ENCODE measurements at places on chromosomes 7 and 10.

- DNase-seq: no peak
These were observed 34.3 kb downstream of the ABCB1 start for GRCh38 chr7:87566311-87566900.

GRCh38 chr7:22628112-22628511, 98.9 kb upstream of the IL6 start:
- no peak for DNase-seq

DNA sequence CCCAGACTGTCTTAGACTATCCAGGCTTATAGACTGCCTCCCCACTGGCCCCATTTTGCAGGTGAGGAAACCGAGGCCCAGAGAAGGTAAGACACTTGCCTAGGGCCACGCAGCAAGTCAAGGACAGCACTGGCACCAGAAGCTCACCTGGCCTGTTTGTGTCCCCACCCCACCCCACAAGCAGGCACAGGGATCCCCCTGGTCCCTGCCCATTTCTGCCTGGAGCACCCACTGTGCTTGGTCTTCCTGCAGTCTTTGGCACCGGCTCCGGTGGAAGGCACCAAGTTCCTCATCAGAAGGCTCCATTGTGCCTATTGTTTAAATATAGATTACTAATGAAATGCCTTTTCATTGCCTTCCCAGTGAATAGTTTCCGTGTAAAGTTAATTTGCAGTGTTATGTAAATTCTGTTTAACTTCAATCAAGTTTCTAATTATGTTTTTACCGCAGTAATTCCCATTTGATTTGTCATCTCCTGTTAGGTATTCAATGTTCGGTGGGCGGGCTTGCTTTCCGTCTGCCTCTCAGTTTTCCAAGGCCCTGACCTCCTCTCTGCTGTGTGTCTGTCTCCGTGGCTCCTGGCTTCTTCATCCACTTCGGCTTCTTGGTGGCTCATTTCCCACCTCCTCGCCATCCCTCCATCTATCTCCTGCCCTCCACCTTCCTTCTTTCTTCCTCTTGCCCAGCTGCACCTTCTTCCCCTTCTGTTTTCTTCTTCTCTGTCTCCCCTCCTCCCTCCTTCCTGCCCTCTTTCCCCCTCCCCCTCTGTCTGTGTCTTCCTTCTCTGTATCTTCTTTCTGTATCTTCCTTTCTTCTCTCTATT, 75.8 kb downstream of the ZMIZ1 start:
- peak; percentile 50 for DNase-seq

- peak; percentile 94 for DNase-seq
These were observed 155.7 kb upstream of the FGFR2 start for GRCh38 chr10:121753726-121754476.

DNA sequence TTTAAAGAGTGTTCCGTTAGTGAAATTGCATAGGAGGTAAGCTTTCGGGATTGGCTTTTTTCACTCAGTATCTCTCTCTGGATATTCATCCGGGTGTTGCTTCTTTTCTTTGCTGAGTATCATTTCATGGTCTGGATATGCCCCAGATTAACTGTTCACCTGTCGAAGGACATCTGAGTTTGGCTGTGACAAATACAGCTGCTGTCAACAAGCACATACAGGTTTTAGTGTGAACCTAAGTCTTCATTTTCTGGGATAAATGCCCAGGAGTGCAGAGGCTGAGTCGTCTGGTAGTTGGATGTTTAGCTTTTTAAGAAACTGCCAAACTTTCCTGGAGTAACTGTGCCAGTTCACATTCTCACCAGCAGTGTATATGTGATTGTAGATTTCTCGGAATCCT, 5.6 kb downstream of the DOCK1 start:
- no peak for DNase-seq

DNA sequence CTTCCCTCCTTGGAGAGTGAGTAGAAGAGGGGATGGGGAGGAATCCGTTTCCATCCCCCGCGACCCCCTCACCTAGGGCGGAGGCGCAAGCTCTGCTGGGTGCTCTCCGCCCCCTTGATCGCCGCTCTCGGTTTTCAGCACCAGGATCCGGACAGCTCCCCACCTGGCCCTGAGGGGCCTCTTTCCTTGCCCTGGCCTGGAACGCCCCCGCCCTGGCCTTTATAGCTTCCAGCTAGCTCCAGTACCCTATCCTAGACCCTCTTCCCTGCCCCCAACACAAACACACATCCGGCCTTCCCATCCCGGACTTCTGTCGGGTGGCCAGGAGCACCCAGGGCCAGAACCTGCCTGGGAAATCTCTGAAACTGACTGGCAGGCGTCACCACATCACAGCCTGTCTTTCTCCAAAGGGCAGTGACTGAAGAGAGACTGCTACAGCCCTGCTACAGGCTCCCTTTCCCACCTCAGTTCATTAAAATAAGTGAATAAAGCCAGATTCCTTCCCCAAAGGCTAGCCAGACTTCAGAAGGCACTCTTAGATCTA, 72.3 kb upstream of the LEP start:
- no peak for DNase-seq

DNA sequence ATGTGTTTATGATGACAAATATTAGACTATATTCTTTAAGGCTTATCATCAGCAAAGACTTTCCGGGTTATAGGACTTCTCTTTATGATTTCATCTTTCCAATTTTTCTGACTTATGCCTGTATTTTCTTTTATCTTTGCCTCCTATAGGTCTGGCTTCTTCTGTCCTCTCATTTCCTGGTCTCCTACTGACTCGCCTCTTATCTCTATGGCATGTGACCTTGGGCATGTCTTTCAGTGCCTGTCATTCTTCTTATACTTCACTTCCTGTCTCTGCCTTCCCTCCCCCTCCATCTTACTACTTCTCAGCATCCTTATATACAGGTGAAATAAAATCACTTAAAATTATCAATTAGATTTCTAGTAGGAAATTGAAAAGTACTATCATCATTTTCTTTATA, 42.2 kb downstream of the PCDH15 start:
- DNase-seq: no peak

GRCh38 chr10:27716521-27716920, 29.1 kb downstream of the MKX start:
- DNase-seq: peak; percentile 74

DNA sequence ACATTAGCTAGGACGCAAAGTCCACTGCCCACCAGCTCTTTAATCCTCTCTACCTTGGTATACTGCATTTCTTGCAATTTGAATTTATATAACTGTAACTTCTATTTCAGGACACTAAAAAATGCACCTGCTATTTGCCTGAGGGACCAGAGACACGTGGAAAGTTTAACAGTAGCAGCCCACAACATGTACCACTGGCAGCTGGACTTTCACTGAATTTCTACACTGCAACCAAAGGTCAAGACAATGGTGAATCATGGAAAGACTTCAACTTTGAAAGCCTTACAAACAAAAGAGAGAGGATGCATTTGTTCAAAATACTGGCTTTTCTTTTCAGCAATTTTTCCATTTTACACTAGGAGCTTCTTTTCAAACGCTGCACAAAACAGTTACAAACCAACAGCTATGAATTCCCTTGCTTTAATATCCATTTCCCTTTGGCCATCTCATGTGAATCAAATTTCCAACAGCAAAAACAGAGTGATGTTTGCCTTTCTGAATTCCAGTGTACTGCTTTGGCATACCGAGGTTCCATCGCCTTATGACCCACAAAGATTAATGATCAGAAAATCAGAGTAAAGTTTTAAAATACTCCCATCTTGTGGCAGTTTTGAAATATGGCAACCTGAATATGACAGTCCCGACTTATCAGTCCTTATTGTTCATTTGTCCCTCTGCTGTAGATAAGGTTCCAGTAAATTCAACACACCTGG, 29.9 kb upstream of the HNRNPH3 start:
- DNase-seq: peak; percentile 69

- no peak for DNase-seq
These were observed 14.5 kb downstream of the ATP6V1F start for GRCh38 chr7:128876978-128877755.

DNA sequence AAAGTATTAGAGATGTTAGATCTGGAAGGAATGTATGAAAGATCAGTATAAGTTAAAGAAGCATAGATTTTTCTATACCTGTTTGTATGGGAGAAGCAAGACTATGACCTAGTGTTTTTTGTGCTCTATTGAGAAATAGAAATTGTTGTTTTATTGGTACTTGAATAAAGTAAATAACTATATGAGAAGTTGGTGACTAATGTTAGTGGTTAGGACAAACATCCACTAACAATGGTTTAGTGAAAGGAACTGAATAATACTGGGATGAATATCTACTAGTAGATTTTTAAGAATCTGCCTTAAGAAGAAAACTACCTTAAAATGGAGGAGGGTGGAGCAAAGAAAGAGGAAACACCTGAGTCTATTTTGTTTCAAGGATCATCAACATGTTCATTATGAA, 521.1 kb upstream of the POT1 start:
- DNase-seq: peak; percentile 8

- no peak for DNase-seq
These were observed 69.7 kb upstream of the CAMK2B start for GRCh38 chr7:44395067-44395466.
